NCI-H1436 treated with DMSO at 0.1 percent for 48 hours (cell line): ENCODE measurements at places on chromosomes 16 and 17.

DNA sequence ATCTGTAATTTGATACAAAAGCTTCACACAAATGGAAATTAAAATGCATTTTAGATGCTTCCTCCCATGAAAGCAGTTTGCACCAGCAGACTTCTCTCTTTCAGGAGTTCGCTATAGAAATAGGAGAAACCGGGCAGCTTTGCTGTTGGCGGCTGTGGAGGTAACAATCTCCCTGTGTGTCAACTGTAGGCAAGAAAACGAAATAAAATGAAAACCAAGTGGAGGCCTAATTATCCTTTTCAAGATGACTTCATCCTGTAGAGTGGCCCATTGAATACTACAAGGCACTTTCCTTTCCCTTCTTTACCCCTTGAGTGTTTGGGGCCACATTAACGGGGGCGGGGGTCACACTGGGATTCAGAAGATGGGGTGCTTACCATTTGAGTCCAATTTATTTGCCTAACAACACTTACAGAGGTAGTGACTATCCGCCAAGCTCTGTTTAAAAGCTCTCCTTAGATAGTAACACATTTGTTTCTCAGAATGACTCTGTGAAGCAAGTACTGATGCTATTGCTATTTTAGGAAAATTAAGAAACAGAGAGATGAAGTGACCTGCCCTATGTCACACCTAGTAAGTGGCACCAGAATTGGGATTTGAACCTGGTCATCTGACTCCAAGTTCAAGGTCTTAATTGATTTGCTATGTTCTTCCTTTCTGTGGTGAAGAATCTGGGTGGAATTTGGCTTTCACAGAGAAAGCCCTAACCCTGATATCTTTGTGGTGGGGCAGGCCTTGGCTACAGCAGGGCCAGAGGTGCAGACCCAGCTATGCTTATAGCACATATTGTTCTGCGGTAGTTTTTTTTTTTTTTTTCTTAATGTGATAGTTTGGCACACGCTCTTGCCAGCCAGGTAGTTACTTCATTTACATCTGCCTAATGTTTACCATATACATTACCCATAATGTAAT lies 125.5 kb upstream of the MPHOSPH6 start:
- DNase-seq = no peak

DNA sequence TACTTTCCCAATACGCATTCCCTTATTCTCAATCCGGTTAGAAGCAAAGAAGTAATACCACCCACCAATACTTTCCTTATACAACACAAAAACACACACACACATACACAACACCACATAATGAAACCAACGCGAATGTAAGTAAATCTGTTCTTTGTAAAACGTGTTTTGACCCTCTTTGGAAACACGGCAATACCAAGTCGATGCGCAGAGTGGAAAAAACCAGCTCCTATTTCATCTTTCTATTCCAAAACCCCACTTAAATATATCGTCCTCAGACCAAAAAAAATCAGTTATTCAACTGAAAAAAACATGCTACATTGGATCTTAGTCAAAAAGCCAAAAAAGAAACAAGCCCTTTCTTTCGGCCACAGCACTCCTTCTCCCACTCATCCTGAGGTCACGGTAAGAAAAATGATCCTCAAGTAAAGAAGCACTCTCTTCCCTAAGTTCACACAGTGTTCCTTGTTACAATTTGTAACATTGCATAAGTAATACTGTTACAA lies 31.0 kb upstream of the ARL4D start:
- DNase-seq = peak; percentile 82

DNA sequence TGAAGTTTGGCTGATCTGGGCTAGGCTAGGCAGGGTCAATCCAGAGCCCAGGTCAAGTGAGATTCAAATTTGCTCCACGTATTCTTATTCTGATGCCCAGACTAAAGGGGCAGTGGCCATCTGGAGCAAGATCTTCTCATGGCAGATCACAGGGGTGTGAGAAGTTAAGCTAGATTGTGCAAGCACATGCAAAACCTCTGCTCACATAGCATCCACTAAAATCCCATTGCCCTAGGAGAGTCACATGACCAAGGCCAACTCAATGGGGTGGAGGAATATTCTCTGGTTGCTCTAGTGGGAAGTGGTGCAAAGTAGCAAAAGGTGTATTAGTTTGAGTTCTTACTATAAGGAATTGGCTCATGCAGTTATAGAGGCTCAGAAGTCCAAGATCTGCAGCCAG lies 318.4 kb upstream of the ASIC2 start:
- DNase-seq = no peak

GRCh38 chr17:80743181-80743771 lies 198.6 kb downstream of the RPTOR start:
- no peak for DNase-seq

DNA sequence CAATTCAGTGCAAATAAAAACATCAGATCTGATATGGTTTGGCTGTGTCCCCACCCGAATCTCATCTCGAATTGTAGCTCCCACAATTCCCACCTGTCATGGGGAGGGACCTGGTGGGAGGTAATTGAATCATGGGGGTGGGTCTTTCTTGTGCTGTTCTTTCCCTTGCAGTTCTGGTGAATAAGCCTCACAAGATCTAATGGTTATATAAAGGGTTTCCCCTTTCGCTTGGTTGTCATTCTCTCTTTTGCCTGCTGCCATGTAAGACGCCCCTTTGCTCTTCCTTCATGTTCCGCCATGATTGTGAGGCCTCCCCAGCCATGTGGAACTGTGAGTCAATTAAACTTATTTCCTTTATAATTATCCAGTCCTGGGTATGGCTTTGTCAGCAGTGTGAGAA lies 68.9 kb upstream of the NFAT5 start:
- no peak for DNase-seq

- no peak for DNase-seq
Measured at GRCh38 chr17:10021272-10021984, 116.4 kb upstream of the RCVRN start.

- no peak for DNase-seq
Measured at GRCh38 chr17:58322581-58323185, 5.9 kb downstream of the TSPOAP1 start.

DNA sequence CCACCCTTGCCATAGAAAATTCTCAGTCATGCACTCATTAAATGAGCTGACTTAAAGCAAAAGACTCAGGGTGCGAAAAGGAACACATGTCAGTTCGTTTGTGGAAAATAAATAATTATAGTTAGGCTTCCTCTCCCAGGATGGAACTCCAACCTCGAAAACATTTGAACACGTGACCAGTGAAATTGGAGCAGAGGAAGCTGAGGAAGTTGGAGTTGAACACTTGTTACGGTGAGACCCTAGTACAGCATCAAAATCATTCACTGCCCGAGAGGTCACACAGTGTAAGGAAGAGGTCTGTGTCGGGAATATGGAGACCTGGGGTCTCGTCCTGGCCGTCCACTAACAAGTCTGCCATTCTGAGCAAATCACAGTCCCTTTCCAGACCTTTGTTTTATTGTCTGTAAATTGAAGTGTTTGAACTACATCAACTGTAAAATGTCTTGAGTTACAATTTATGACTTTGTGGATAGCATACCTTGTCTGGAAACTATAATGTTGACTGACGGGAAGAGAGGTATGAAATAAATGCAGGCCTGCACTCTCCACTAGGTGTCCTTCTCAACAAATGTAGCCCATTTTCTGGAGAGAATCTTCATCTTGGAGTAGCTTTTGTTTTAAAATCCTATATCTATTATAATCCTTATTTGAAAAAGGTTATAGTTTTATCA lies 7.7 kb downstream of the PSMD7 start:
- DNase-seq = no peak

DNA sequence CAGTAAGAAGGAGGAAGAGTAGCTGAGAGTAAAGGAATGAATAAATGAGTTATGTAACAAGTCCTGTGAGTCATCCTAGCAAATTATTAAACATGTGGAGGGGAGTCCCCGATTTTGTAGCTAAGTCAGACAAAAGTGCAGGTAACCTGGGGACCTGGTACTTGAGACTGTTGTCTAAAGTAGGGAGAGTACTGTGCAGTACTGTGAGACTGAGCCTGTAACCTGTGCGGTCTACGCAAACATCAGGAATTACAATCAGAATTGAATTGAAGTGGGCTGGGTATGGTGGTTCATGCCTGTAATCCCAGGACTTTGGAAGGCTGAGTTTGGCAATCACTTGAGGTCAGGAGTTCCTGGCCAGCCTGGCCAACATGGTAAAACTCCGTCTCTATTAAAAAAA lies 35.7 kb downstream of the IKZF3 start:
- no peak for DNase-seq
